ENCODE measurements at places on chromosomes 5 and 9. TPM values are rescaled to one million over a fixed set of nuclear protein-coding genes. Genes with fewer than 3 reads are reported as not detected.

- H3K4me1 ChIP-seq, result peaks cover 5% of the 10 kb centered on the region
- no peaks in the 10 kb centered on the region for H3K27me3 ChIP-seq
- H3K27ac ChIP-seq, result no peak overlapping the region
- peaks cover 47% of the 10 kb centered on the region for H3K36me3 ChIP-seq
- H3K4me3 ChIP-seq, result no peak overlapping the region
- no peak for DNase-seq
Measured at GRCh38 chr9:89339807-89340206, 21.5 kb downstream of the SECISBP2 start.

DNA sequence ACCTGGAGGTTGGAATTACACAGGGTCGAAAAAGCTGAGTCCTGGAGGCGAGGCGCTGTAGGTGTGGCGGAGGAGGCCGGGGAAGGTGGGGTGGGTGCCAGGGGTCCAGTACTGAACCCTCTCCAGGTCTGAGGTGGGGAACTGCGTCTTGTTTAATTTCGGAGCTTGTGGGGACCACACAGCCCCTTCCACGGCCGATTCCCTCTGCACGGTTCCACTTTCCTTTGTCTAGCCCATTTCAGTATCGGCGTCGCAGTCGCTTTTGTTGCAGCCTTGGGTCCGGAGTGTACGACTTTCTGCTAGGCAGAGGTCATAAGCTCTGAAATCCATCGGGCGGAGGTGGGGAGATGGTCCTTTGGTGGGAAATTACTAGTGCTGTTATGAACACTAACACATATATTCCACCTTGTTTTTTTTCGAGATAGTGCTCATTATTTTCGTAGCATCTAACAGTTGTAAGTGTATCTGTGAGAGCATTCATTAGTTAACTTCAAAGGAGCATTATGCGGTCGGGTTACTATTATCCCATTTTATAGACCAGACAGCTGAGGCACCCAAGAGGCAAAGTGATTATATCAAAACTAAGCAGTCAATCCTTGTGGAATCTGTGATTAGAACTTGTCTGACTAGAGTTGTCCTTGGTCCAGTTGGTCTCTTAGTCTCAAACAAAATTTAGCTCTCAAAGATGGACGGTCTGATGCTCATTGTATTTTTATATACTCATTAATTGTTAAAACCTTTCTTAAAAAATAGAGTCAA lies 737 bp downstream of the RNF180 start:
- H3K27ac ChIP-seq, result no peak overlapping the region
- H3K4me3 ChIP-seq, result peak overlapping the region; percentile 22
- H3K36me3 ChIP-seq, result no peaks in the 10 kb centered on the region
- DNase-seq, result no peak
- H3K4me1 ChIP-seq, result peaks cover 2% of the 10 kb centered on the region

GRCh38 chr5:133469252-133469651 lies 143.1 kb downstream of the FSTL4 start:
- no peak overlapping the region for H3K27ac ChIP-seq
- H3K4me1 ChIP-seq, result peaks cover 7% of the 10 kb centered on the region
- no peak for DNase-seq
- no peak overlapping the region for H3K4me3 ChIP-seq
- peaks cover 7% of the 10 kb centered on the region for H3K27me3 ChIP-seq
- H3K36me3 ChIP-seq, result no peaks in the 10 kb centered on the region

DNA sequence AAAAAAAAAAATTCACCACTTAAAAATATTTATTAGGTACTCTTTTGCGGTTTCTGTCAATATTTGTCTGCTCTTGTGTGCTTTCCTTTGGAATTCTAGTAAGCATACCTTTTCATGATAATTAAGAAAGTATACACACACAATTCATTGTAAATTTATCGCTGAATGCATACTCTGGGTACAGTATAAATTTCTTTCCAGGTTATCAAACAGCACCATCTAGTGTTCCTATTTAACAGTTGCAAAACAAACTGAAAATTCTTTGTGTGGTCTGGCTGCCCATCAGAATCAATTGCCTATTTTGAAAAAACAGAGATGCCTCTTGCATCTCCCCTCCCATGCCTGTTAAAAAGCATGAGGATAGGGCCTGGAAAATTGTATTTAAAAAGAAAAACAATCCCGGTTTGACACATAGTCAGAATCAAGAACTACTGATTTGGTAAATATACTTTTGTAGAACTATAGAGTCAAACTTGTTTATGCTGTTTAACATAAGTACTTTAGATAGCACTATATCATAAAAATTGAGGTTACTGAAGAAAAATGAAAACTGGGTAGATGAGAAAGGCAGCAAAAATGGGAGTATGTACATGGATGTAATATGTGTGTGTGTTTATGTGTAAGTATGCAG lies 16.2 kb downstream of the PGGT1B start:
- peaks cover 6% of the 10 kb centered on the region for H3K36me3 ChIP-seq
- no peak overlapping the region for H3K4me3 ChIP-seq
- H3K4me1 ChIP-seq, result peaks cover 5% of the 10 kb centered on the region
- H3K27me3 ChIP-seq, result no peaks in the 10 kb centered on the region
- no peak for DNase-seq
- no peak overlapping the region for H3K27ac ChIP-seq

DNA sequence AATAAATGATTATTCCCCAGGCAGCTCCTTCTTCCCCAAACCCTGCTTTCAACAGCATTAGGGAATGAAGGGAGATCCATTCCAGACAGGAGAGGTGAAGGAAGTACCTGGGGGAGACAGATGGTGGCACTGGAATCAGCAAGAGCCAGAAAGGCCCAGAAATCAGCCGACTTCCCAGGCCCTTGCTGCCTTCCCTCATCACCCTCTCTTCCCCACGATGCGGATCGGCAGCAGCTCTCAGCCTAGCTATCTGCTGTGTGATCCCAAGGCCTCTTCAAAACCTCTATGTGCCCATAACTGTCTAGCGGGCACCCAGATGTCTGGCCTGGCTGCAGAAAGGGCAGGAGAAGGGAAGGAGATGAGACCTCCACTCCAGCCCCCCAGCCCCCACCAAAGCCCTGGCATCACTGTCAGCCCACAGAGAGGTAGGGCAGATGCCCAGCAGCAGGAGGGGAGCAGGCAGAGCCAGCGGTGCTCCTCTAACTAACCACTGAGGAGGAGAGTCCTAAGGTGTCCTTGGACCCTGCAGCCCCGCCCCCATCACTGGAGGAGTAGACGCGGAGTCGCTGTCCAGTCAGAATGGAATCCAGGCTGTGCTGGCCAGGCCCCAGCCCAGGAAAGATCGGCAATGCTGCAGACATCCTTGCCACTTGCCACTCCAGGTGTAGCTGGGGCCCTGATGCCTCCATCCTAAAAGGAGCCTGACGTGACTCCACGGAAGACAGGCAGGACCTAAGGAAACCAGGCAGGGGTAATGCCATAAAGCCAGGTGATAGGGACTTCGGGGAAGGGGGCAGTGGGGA lies 12.7 kb downstream of the CNTFR start:
- peaks cover 3% of the 10 kb centered on the region for H3K4me1 ChIP-seq
- no peak overlapping the region for H3K27ac ChIP-seq
- DNase-seq, result no peak
- H3K27me3 ChIP-seq, result peaks cover 49% of the 10 kb centered on the region
- H3K4me3 ChIP-seq, result no peak overlapping the region
- H3K36me3 ChIP-seq, result no peaks in the 10 kb centered on the region

GRCh38 chr9:1049641-1050040 lies 516 bp upstream of the DMRT2 start:
- DNase-seq, result no peak
- H3K27ac ChIP-seq, result peak overlapping the region; percentile 42
- peaks cover 92% of the 10 kb centered on the region for H3K27me3 ChIP-seq
- peak overlapping the region; percentile 26 for H3K4me3 ChIP-seq
- peaks cover 35% of the 10 kb centered on the region for H3K4me1 ChIP-seq
- peaks cover 6% of the 10 kb centered on the region for H3K36me3 ChIP-seq

DNA sequence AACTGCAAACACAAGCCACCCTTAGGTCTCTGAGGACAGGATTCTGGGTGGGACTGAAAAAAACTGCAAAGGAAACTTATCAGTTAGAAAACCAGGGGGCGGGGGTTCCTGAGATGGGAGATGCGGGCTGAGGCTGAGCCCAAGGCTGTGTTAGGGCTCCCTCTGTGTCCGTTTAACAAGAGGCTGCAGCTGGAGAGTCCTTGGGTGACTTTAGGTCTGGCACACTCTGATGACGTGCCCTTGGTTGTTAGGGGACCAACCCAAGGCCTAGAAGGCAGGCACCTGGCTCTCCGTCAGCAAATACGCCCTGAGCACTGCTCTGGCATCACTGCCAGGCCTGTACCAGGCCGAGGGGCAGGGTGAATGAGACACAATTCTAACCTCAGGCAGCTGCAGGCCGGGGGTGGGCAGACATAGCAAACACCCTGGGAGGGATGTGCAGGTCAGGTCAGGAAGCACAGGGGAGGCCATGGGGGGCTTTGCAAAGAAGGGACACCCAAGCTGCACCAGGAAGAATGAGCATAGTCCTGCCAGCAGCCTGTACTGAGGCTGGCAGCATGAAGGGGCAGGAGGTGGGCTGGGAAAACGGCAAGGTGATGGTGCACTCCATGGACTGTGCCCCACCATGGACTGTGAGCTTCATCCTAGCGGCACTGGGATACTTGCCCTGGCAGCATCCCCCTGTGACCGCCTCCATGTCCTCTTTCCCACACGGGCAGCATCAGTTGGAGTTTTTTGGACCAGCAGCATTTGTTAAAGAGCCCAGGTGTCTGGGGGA lies 137.9 kb downstream of the GABBR2 start:
- no peak overlapping the region for H3K4me3 ChIP-seq
- peaks cover 34% of the 10 kb centered on the region for H3K27me3 ChIP-seq
- no peak for DNase-seq
- peaks cover 9% of the 10 kb centered on the region for H3K4me1 ChIP-seq

- no peak for DNase-seq
- H3K27me3 ChIP-seq, result peaks cover 3% of the 10 kb centered on the region
- H3K27ac ChIP-seq, result no peak overlapping the region
- peaks cover 4% of the 10 kb centered on the region for H3K4me1 ChIP-seq
- no peaks in the 10 kb centered on the region for H3K36me3 ChIP-seq
- H3K4me3 ChIP-seq, result no peak overlapping the region
Measured at GRCh38 chr5:65833780-65834179, 92.6 kb upstream of the ERBIN start.

- no peak overlapping the region for H3K27ac ChIP-seq
- DNase-seq, result no peak
- peaks cover 2% of the 10 kb centered on the region for H3K4me1 ChIP-seq
- H3K27me3 ChIP-seq, result peaks cover 5% of the 10 kb centered on the region
- no peaks in the 10 kb centered on the region for H3K36me3 ChIP-seq
- no peak overlapping the region for H3K4me3 ChIP-seq
Measured at GRCh38 chr9:4463824-4464223, 26.4 kb upstream of the SLC1A1 start.

The CDO1 gene
- 0.54 TPM for total RNA-seq

The BTNL9 gene
- not detected for total RNA-seq
